HT1080 (cell line): ENCODE measurements at places on chromosomes 3 and 15. TPM values are rescaled to one million over a fixed set of nuclear protein-coding genes. Genes with fewer than 3 reads are reported as not detected.

The CCR8 gene
- not detected in 2 replicates for total RNA-seq

The RPL15 gene
- 2,510 and 2,511 TPM in 2 replicates for total RNA-seq

DNA sequence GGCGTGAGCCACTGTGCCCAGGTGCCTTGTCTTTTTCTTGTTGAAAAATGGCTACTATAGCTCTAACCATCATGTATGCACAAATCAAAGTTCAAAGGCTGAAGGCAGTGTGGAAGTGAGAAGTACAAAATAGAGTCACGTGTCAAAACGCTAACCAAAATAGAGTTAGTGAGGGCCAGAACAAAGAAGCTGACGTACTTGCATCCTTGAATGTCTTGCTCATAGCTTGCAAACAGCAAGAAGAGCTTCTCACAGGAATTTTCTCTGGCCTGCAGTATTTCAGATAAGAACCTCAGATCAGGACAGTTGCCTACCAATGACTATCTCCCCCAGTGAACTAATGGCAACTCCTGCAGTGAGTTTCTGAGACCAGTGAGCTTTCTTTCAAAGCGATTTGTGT lies 713.5 kb downstream of the GRM7 start:
- no peak for DNase-seq

DNA sequence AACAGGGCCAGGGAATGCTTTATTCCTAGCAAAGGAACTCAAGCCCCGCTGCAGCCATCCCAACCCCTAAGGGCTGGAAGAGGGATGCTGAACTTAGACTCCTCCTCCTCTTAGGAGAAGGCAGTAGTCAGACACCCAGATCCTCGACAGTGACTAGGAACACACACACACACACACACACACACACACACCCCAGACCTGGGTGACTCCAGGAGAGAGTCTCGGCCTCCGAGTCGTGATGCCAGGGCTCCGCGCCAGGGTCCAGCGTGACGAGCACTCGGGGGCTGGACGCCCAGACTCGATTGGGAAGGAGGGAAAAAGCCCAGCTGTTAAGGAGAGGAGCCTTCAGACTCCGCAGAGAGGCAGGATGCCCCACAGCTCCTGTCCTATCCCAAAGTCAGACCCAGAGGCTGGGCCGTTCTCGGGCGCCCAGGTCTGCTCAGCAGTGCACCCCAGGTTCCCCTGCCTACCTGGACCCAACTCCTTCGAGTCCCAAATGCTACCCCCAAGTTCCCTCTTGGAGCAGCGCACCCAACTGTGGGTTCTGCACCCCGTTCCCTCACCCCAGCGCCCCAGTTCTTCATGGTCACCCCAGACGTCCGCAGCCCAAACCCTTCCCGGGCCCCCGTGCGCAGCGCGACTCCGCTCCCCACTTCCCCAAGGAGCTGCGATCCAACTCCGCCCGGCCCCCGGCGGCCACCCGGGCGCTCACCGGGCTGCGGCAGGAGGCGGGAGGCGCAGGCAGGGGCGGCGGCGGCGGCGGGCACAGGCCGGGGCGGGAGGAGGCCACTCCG lies 421 bp downstream of the BMF start:
- peak; percentile 31 for DNase-seq

DNA sequence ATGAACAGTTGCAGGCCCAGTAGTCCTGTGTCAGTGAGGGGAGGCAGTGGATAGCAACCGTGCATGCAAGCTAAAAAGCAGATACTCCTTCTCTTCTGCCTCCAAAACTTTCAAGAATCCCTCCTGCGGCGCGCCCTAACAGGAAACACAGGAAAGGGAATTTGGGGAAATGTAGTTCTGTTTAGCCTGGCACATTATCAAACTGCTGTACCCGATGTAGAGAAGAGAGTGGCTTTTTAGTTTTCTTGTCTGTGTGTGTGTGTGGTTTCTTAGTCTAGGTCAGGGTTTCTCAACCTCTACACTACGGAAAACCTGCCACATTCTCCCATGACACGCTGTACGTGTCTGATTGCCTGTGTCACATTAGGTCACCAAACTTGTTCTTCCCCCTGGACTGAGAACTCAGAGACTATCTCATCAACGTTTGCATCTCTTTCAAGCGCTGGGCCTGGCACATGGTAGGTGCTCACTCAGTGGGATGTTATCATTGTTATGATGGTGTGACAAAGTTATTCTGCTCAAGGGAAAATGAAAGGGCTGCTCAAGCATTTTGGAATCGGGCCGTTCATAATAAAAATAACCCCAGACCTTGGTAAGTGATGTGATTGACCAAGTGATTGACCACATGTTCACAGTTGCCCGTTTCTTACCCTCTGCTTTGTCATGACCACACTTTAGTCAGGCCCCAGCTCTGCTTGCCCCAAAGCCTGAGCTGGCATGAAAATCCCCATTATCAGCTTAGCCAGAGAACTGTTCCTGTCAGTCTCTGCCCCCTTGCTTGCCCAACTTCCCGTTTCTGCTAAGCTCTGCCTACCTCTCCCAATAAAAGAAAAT lies 33.2 kb downstream of the TM4SF4 start:
- DNase-seq, result peak; percentile 70

- DNase-seq, result no peak
These were observed at the start of gene HOMER2 for GRCh38 chr15:82952158-82953081. Gene HOMER2 (minus strand): TSS chr15:82952720. CDS start chr15:82952535, 185 bp downstream.

DNA sequence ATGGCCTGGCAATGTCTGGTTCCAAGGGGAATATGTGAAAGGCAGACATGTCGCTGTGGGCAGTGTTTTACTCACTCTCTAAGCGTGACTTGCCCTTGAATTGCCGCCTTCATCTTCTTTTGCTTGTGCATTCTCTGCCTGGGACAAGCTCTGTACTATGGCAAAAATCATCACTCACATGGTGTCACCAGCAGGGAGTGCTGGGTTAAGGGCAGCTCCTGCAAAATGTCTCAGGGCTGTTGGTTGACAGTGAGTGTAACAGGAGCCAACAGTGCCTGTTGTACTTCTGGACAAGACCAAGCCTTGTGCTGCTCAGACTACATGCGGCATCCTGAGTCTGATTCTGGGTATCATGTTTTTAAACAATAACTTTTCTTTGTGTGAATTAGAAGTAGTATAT lies 45.3 kb upstream of the KY start:
- no peak for DNase-seq

DNA sequence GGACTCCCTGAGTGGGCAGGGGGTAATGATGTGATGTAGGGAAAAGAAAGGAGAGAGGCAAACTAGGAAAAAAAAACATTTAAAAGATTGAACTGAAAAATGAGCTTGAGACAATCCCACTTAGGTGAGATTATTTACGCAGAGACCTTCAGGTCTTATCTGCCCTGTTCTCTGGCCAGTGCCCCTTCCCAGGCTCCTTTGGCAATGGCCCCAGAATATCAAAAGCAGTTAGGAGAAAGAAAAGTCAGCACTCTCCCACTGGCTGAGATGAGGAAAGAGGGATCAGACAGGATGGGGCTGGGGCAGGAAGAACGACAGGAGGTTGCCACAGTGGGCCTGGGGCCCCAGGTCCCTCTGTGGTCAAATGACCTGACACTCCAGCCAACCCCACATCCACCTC lies 105.4 kb downstream of the MEGF11 start:
- DNase-seq, result no peak

DNA sequence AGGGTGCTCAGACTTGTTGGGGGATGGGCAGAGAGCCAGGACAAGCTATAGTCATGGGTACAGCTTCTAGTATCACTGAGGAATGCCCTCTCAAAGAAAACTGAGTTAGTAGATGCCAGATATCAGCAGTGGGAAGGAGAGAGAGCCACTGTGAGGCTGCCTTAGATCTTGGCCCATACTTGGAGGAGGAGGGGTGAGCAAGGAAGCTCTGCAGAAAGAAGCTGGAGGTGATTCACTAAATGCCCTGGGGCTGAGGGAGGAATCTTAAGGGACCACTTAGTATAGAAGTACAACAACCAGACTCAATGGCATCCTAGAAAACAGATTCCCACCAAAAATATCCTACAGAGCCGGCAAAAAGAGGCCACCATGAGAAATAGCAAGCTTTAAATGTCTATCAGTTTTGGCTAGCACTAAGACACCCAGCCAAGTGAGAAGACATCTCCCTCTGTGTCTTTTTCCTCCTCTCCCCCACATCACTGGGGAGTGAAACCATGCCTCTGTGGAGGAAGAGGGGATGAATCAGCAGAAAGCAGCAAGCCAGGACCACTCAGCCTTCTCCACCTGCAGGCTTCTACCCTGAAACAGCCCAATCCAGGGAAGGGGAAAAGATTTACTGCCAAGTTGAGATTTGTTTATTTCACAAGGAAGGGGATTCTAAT lies 282.5 kb upstream of the STT3B start:
- DNase-seq, result peak; percentile 85

GRCh38 chr3:144097163-144097562 lies 125.5 kb downstream of the DIPK2A start:
- DNase-seq, result no peak
